ENCODE measurements at places on chromosomes 3 and 15. TPM values are rescaled to one million over a fixed set of nuclear protein-coding genes. Genes with fewer than 3 reads are reported as not detected.

CFAP100 gene
- not detected for total RNA-seq

RARRES1 gene
- total RNA-seq = 0.58 TPM

TICRR gene
- total RNA-seq = 3.7 TPM

RETNLB gene
- total RNA-seq = not detected

RLBP1 gene
- 37.2 TPM for total RNA-seq

FBXO45 gene
- 14.0 TPM for total RNA-seq

AHSG gene
- total RNA-seq = not detected

ISG20 gene
- 125 TPM for total RNA-seq

SLC51B gene
- not detected for total RNA-seq

MKRN3 gene
- not detected for total RNA-seq

SLC22A13 gene
- total RNA-seq = not detected
